ENCODE measurements at places on chromosomes 1 and 21. TPM values are rescaled to one million over a fixed set of nuclear protein-coding genes. Genes with fewer than 3 reads are reported as not detected.

KNCN gene
- not detected for total RNA-seq

B3GALNT2 gene
- total RNA-seq = 30.9 TPM

GRIK3 gene
- 1.7 TPM for total RNA-seq

TMEM82 gene
- 1.4 TPM for total RNA-seq

KCNE2 gene
- not detected for total RNA-seq

ZNF678 gene
- 25.3 TPM for total RNA-seq

DOP1B gene
- 10.0 TPM for total RNA-seq

UBE2U gene
- not detected for total RNA-seq

RSPO1 gene
- total RNA-seq = 0.33 TPM

SPRR2A gene
- total RNA-seq = not detected

CYP2J2 gene
- total RNA-seq = 0.57 TPM

SH2D2A gene
- total RNA-seq = 2.5 TPM

MUL1 gene
- total RNA-seq = 25.5 TPM

CFHR2 gene
- not detected for total RNA-seq

CAMSAP2 gene
- total RNA-seq = 30.7 TPM

SMYD3 gene
- 25.5 TPM for total RNA-seq

PAPPA2 gene
- total RNA-seq = 0.81 TPM

S100A3 gene
- total RNA-seq = not detected

TMPRSS15 gene
- total RNA-seq = not detected

SPTA1 gene
- total RNA-seq = not detected

CELA3A gene
- total RNA-seq = not detected

SEMA4A gene
- 11.8 TPM for total RNA-seq

ZNF683 gene
- total RNA-seq = not detected

KCNJ15 gene
- total RNA-seq = not detected

FABP3 gene
- total RNA-seq = 9.0 TPM

NBPF19 gene
- total RNA-seq = 6.6 TPM

Data from H9 (cell line).